Activated T-cell treated with anti-CD3 and anti-CD28 coated beads for 48 hours (primary cell): ENCODE measurements at places on chromosomes 2 and 18.

DNA sequence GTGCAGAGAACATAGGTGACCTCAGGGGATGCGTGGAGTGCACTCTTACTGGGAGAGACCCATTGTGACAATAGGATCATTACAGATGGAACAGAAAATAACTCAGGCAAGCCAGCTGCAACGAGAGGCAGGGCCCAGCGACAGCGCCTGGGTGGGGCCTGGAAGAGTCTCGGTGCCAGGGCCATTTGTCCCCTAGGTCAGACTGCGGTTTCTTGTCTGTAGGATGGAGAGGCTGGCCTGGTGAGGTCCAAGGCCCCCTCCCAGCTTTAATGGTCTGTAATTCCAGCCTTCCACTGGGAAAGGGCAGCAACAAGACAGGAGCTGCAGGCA, 208.6 kb upstream of the APCDD1 start:
- no peak for DNase-seq

DNA sequence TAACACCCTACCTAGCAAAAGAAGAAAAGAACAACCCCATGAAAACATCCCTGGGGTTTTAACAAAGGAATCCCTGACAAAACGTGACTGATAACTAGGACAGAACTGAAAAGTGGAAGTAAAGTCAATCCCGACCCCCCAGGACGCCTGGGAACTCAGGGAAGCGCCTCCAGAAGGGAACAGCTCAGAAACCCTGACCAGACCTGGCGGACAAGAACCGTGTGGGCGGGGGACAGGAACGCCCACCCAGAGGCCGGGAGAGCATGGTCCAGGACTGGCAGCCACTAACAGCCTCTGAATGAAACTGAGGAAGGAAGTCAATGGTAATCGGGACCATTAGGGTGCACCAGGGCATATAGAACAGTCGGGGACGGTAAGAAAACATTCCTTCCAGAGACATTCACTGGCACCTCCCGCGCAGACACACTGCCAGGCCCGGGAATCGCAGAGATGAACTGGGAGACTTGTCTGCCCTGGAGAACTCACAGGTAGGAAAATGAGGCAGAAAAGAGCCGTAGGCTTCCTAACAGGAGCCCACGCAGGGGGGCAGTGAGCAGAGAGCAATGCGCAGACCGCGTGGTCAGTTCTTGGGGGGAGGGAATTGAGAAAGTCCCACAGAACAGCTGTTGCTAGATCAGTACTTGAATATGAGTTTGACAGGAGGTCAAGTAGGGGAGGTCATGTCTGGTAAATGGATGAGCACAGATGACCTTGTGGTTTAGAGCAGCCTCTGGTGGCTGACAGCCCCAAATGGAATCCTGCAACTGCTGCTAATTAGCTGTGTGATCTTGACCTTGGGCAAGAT, 1.3 kb upstream of the TBC1D8 start:
- DNase-seq = no peak

DNA sequence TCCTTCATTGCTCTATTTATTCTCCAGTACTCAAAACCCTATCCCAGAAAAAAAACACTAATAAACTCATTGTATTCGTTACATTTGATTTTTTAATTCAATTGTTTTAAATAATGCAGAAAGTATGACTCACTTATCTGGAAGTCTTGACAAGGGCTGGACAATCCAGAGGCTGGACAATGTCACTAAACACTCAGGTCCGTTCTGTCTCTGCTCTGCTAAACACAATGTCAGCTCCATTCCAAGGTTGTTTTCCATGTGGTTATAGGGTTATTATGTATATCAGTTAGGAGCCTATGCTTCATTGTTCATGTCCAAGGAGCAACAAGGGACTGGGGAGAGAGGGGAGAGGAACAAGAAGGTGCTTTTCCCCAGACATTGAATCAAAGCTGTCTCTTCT, 125.5 kb downstream of the IRS1 start:
- no peak for DNase-seq

- DNase-seq = no peak
Measured at GRCh38 chr2:58918141-58918540, 677.0 kb upstream of the FANCL start.

DNA sequence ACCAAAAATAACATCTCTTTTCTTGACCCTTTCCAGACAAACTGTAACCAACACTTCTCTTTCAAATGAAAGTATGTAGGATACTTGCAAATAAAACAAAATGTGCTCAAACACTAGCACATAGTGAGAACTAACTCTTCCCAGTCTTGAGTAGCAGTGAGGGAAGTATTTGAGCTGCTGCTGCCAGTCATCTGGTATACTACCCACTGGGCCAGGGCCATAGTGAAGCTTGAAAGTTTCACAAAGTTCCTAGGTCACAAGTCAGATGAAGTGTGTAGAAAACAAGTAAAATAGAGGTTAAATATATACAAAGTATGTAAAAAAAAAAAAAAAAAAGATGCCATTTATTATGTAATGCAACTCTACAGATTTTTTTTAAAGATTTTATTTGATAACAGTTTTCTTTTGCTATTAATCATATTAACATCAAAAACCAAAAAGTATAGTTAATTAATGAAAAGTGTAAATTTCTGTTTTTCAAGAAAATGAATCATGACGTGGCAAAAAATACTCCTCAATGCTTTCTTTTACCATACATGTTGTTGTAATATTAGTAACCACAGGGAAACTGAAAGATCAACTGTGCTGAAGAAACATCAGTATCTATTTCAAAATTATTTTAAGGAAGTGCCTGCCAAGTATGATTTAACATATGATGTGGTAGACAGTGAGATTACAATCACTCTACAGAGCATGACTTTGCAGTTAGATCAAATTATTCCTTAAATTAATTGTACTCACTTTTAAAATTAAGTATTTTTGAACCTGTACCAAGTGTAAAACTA, 21.6 kb upstream of the TRIB2 start:
- DNase-seq = no peak

GRCh38 chr2:14712111-14712510, 79.6 kb downstream of the LRATD1 start:
- no peak for DNase-seq

DNA sequence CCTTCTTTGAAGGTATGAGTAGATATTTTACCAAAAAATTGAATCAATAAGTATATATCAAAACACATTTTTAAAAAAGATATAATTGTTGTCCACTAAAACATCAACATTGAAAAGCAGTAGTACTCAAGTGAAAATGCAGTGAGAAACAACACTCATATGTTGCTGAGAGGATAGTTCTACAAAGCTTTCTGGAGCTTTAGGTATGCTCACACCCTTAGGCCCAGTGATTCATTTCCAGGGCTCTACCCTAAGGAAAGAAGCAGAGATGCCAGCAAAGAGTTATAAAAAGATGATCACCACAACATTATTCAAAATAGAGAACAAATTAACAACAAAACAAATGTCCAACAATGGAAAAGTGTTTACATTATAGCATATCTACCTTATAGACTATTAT, 197.3 kb upstream of the CCDC150 start:
- DNase-seq = no peak

GRCh38 chr2:235543851-235544688, 50.2 kb downstream of the AGAP1 start:
- no peak for DNase-seq

DNA sequence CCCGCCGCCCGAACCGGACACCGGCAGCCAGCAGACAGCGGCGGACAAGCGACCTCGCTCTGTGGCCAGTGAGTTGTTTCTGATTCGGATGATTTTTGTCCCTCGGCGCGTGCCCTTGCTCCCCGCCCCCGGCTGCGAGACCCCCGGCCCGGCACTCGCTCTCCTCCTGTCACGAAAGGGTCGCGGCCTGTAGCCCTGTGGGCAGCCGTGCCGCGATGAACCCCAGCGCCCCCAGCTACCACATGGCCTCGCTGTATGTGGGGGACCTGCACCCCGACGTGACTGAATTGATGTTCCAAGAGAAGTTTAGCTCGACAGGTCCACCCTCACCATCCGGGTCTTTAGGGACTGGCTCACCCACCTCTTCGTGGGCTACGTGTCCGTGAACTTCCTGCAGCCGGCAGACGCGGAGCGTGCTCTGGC, 1257.5 kb upstream of the ACVR2A start:
- no peak for DNase-seq
